IMR-90 (cell line): ENCODE measurements at places on chromosomes 4 and X. TPM values are rescaled to one million over a fixed set of nuclear protein-coding genes. Genes with fewer than 3 reads are reported as not detected.

DNA sequence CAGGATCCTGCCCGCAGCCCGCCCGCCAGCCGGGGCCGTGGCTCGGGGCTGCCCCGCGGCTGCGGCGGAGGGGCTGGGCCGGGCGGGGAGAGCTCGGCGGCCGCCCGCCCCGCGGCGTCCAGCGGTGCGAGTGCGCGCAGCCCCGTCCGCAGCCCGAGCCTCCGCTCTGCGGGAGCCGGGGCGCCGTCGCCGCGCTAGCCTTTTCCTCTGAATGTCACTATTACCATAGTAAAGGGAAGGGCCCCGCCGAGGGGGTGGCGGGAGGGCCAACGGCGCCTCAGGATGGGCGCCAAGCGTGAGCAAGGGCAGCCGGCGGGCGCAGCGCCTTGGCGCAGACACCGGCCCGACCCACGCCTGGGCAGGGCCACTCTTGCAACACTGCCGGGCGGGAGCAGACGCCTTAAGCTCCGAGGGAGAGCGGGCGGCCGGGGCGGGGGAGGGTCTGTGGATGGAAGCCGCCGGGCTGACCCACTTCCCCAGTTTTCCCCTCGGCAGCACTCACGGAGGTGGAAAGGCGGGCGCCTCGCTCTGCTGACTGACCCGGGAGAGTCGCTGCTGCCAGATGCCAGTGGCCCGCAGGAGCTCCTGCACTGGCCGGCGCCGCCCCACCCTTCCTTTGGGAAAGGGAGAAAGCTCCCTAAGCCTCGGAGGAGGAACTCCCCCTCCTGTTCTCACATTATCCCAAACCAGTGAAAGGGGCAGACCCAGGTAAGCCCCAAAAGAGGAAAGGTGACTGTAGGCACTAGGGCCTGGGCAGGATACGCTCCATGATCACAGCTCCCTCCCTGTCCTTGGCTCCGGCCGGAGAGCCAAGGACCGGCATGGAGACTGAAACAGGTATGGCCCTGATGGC lies 329.4 kb downstream of the HNRNPD start:
- peak; percentile 0 for DNase-seq

DNA sequence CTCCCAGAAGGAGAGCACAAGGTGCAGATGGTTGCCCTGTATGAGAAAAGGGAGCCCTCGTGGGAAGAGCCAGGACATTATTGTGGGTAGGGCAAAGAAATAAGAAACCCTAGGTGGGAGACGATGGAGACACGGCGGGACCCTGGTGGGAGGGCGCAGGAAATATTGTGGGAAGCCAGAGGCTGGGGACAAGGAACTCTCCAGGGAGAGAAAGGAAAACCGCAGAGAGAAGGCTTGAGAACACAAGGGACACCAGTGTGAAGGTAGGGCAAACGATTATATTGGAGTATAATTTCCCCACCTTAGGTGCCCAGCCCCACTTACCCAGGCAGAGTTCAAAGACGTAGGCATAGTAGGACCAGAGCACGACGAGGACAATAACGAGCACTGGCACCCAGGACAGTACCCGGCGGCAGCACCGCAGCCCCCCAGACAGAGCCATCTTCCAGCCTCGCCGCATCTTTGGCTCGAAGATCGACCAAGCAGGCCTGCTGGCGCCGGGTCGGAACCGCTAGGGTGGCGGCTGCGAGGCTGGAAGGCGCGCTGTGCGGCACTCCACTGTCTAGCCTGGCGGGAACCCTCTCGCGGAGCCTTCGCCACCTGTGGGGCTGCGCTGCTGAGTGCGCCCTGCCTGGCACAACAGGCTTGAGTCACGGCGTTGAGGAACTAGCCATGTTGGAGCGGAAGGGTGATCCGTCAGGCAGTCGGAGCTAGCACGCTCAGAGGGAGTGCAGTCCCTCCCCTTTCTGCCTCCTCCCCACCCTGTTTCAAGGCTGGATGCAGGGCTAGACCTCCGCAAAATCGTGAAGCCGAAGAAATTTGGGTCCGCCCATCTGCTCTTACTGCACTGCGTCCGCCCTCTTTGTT lies at the start of gene ZDHHC15:
ZDHHC15 (minus strand) TSS at position 473 of the 867 bp plus-strand sequence; CDS start at position 460, 13 bp downstream.
- no peak for DNase-seq

DNA sequence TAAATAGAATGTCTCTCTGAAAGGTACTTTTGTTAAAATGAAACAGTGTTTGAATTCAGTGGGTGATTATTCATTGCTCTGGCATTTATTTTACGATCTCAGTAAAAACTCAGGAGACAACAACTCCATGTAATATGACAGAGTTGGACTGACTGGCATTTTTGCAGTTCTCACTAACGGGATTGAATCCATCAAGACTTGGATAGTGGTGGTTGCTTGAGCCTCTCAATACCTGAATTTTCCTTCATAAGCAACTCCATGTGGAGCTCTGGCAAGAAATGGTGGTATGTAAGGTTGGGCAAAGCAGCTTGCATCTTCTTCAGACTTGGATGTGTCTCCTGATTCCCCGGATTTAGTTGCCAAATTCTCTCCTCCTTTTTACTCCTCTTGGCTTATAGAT lies 72.7 kb downstream of the FRMPD4 start:
- peak; percentile 31 for DNase-seq

DNA sequence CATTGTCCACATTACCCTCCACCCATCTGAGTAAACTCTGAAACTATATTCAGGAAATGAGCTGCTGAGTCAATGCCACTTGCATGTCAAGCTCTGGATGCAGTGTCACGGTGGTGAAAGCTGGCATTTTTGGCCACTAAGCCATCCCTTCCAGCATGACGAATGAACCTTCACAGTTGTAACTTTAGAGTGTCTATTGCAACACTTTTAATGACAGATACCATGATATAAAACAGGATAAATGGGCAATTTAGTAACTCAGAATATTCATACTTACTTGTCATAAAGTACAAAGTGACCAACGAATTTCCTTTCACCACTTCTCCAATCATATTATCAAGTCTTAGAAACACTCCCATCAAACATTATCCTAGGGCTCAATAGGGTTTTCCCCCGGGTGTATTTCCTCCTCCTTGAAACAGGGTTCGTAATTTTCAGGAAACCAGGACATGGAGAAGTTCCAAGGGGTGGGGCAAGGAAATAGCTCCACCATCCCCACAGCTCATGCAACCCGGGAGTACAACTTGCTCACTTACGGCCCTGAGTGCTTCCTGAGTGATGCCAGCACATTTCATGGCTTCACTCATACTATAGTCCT lies 73.1 kb downstream of the MTHFD2L start:
- DNase-seq: peak; percentile 56

GRCh38 chr4:85170241-85170640 lies 203.8 kb upstream of the WDFY3 start:
- no peak for DNase-seq

- no peak for DNase-seq
Measured at GRCh38 chrX:100681599-100681998, 37.6 kb downstream of the SRPX2 start.

- DNase-seq: peak; percentile 6
Measured at GRCh38 chrX:74449322-74449936, 28.1 kb downstream of the SLC16A2 start.

DNA sequence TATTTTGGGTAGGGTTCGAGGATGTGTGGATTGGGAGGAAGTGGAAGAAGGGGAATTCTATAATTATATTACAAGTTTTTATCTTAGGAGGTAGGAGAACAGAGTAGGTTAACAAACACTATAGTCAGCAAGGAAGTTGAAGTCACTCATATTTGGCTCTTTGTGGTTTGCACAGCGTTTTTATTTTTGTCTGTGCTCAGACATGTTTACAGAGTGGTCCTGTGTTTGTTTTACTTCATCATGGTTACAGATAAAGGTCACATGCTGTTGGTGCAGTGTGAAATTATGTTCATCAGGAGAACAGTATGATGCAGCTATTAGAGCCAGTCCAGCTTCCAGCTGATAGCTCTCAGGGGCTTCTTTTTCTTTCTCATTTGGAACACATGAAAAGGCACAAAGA lies 299.9 kb upstream of the SFRP2 start:
- DNase-seq: no peak

GRCh38 chrX:110135618-110136017 lies 132.7 kb downstream of the TMEM164 start:
- peak; percentile 5 for DNase-seq

DNA sequence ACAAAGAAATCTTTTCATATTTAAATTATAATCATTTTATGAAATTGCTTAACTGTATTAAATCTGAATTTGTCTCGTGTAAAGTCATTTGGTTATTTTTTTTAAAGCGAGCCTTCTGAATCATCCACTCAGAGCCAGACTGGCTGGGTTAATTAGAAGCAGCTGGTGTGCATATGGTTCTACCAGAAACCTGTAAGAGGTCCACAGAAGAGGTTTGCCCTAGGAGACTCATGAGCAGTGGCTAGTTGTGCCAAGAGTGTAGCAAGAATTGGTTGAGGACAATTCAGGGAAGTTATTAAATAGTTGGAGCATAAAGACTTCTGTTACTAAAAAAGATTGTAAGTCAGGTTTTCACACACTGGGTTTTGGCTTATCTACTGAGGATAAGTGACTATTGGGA lies 267.4 kb downstream of the IL1RAPL2 start:
- DNase-seq: no peak

- DNase-seq: no peak
Measured at GRCh38 chrX:136468391-136469103, 19.2 kb upstream of the BRS3 start.

- peak; percentile 72 for DNase-seq
Measured at GRCh38 chr4:184019076-184019475, 114.0 kb downstream of the STOX2 start.

- DNase-seq: no peak
Measured at GRCh38 chrX:22278375-22278774, 5.7 kb downstream of the CBLL2 start.

GRCh38 chr4:15149839-15150592 lies 147.7 kb downstream of the CPEB2 start:
- peak; percentile 76 for DNase-seq

HNRNPDL gene
- 52.9 and 203 TPM in 2 replicates for total RNA-seq

CYBB gene
- not detected in 2 replicates for total RNA-seq

MAGEA12 gene
- not detected in 2 replicates for total RNA-seq

CXCL1 gene
- total RNA-seq: not detected in 2 replicates

IL13RA1 gene
- total RNA-seq: 31.7 and 35.6 TPM in 2 replicates

OPHN1 gene
- total RNA-seq: 12.5 and 13.1 TPM in 2 replicates

CFAP47 gene
- total RNA-seq: under 0.01 TPM in 1 of 2 replicates, not detected in the other
